ENCODE measurements at places on chromosomes 13 and 19. TPM values are rescaled to one million over a fixed set of nuclear protein-coding genes. Genes with fewer than 3 reads are reported as not detected.

GRCh38 chr19:23116802-23117571, at the start of gene ZNF730:
ZNF730 (plus strand) TSS chr19:23117025; CDS start chr19:23117174, 149 bp downstream.
- peak; percentile 48 for DNase-seq
- H3K27ac ChIP-seq: peak within 1 kb of the TSS; percentile 38
- peaks cover 40% of the 10 kb centered on the region for H3K27me3 ChIP-seq
- H3K4me1 ChIP-seq: peaks cover 9% of the 10 kb centered on the region
- peak within 1 kb of the TSS; percentile 86 for H3K4me3 ChIP-seq

- H3K27me3 ChIP-seq: no peaks in the 10 kb centered on the region
- H3K4me3 ChIP-seq: no peak overlapping the region
- H3K27ac ChIP-seq: no peak overlapping the region
- no peaks in the 10 kb centered on the region for H3K36me3 ChIP-seq
- DNase-seq: no peak
Measured at GRCh38 chr19:49398931-49399330, 10.9 kb downstream of the KASH5 start.

GRCh38 chr19:51311351-51312257, at the start of gene IGLON5:
IGLON5 (plus strand) TSS chr19:51311644; CDS start chr19:51311848, 204 bp downstream.
- no peak for DNase-seq
- H3K36me3 ChIP-seq: no peaks in the 10 kb centered on the region
- H3K27me3 ChIP-seq: peaks cover 64% of the 10 kb centered on the region
- no peak within 1 kb of the TSS for H3K27ac ChIP-seq
- no peaks in the 10 kb centered on the region for H3K4me1 ChIP-seq

GRCh38 chr19:13790354-13790753, 4.9 kb upstream of the ZSWIM4 start:
- H3K27me3 ChIP-seq: no peaks in the 10 kb centered on the region
- H3K4me1 ChIP-seq: peaks cover 25% of the 10 kb centered on the region
- H3K36me3 ChIP-seq: no peaks in the 10 kb centered on the region

DNA sequence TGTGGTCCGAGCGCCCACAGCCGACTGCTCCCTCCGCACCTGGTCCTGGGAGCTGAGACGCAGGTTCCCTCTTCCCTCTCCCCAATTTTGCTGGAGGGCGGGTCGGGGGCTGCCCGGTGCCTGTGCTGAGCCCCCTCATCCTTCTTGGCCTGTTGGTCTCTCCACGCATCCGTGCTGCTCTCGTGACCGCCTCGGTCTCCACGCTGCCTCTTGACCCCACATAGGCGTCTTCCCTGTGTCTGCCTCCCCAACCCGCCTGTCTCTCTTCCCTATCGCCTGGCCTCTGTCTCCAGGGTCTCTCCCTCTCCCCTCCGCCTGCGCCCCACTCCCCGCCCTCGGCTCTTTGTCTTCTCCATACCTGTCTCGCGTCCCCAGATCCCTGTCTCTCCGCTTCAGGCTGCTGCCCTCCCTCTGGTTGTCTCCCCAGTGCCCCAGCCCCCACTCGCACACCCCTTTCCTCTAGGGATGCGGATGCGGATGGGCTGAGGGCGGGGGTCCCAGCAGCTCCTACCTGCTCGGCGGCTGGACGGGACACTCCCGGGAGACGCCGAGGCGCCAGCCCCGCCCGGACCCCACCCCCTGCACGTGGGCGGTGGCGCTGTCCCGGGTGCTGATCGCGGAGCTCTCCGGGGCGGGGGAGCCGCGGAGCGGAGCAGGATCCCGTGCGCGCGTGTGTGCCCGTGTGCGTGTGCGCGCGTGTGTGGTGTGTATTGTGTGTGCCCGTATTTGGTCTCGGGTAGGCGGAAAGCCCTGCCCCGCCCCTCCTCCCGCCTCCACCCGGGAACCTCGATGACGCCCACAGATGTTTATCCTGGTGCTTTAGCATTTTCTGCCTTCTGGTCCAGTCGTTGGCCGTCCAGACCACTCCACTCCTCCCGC, at the start of gene SYT5:
Gene SYT5 (minus strand): TSS at position 684 of the 879 bp plus-strand sequence. CDS start 1,248 bp downstream, outside the sequence.
- DNase-seq: peak; percentile 73
- H3K4me1 ChIP-seq: peaks cover 11% of the 10 kb centered on the region
- H3K27ac ChIP-seq: peak within 1 kb of the TSS; percentile 15
- peaks cover 86% of the 10 kb centered on the region for H3K27me3 ChIP-seq

GRCh38 chr13:84430446-84430845, 548.2 kb upstream of the SLITRK1 start:
- H3K27ac ChIP-seq: no peak overlapping the region
- no peaks in the 10 kb centered on the region for H3K27me3 ChIP-seq
- H3K36me3 ChIP-seq: no peaks in the 10 kb centered on the region
- DNase-seq: no peak

DNA sequence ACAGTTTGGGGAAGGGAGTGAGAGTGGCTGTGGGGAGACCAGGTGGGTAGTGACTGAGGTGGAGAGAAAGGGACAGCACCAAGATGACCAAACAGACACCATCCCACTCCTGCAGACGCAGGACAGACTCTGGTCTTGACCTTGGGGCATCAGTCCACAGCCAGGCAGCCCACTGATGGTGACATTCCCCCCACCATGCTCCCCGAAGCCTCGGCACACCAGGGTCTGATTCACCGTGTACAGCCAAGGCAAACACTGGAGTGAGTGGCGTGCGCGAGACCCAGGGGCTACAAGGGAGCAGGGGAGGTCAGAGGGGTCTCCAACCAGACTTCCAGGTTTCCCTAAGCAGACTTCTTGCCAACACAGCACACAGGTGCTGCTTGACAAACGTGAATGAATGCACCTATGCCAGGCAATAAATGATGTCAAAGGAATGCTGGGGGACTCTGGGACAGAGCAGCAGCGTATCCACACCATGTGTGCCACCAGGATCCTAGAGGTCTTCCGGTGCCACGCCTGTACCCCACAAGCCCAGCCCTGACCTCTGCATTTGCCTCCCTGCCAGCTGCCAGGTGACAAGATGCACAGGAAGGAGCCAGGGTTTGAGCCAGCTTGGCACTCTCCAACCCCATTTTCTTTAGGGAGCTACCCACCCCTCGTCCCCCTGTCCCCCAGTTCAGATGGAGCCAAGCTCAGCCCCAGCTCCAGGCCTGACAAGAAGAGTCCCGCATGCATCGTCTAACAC, 18.5 kb downstream of the RANBP3 start:
- peaks cover 19% of the 10 kb centered on the region for H3K36me3 ChIP-seq
- peak overlapping the region; percentile 50 for H3K27ac ChIP-seq
- H3K4me3 ChIP-seq: no peak overlapping the region
- H3K4me1 ChIP-seq: peaks cover 84% of the 10 kb centered on the region

DNA sequence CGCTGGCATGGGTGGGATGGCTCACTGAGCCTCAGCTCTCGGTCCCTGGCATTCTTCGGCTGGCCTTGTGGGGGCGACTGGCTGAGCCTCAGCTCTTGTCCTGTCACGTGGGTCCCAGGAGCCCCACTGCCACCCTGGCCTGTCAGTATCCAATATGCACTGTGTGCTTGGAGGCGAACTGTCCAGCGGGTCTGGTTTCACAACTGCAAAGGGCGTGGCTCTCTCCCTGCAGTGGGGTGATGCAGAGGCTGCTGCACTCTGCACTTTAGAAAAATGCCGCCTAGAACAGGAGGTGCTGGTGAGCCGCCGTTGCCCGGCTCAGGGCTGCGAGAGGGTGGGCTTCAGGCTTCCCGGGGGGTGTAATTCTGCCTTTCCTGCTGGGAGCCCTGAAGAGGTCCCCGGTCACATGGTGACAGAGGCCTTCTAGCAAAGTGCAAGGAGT, 17.0 kb upstream of the TMEM255B start:
- no peaks in the 10 kb centered on the region for H3K36me3 ChIP-seq
- peaks cover 49% of the 10 kb centered on the region for H3K27me3 ChIP-seq
- no peak overlapping the region for H3K4me3 ChIP-seq
- H3K27ac ChIP-seq: no peak overlapping the region
- peak; percentile 45 for DNase-seq

DNA sequence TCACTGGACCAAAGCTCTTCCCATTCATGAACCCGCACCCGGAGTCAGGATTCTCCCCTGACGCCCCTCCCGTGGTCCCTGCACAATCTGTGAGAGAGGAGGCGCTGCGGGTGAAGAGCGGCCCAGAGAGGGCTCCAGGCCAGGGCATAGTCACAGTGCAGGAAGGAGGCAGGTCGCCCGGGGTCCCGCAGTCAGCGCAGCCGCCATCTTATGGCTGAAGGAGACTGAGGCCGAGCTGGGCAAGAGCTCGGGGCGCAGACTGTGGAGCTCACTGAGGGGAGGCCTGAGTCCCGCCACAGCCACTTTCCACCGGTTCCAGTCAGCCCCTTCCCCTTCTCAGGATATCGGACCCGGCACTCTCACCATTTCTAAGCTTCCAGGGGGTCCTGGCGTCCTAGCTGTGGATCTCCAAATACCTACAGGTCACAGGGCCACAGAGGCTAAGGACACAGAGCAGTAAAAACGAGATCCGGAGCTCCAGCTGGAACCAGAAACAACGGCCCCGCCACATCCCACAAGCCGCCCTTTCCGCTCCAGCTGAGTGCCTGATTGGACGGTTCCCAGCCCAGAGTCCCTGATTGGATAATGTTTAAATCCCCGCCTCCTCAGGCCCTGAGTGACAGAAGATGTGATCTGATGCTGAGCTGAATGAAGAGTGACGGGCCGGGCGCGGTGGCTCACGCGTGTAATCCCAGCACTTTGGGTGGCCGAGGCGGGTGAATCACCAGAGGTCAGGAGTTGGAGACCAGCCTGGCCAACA, at the start of gene ZNF99:
Gene ZNF99 (minus strand): TSS at position 501 of the 760 bp plus-strand sequence. CDS start 135 bp downstream, at position 366.
- no peak for DNase-seq
- H3K27me3 ChIP-seq: peaks cover 14% of the 10 kb centered on the region
- H3K27ac ChIP-seq: no peak within 1 kb of the TSS
- H3K4me3 ChIP-seq: no peak within 1 kb of the TSS

GRCh38 chr13:106331116-106331515, 204.3 kb downstream of the EFNB2 start:
- no peak overlapping the region for H3K4me3 ChIP-seq
- no peak overlapping the region for H3K27ac ChIP-seq
- DNase-seq: no peak
- peaks cover 11% of the 10 kb centered on the region for H3K27me3 ChIP-seq
- no peaks in the 10 kb centered on the region for H3K4me1 ChIP-seq

- no peak overlapping the region for H3K4me3 ChIP-seq
- H3K36me3 ChIP-seq: no peaks in the 10 kb centered on the region
- no peaks in the 10 kb centered on the region for H3K27me3 ChIP-seq
- peaks cover 13% of the 10 kb centered on the region for H3K4me1 ChIP-seq
- no peak overlapping the region for H3K27ac ChIP-seq
Measured at GRCh38 chr19:41813911-41814310, 17.5 kb downstream of the CEACAM3 start.

- H3K4me1 ChIP-seq: peaks cover 18% of the 10 kb centered on the region
- no peak overlapping the region for H3K4me3 ChIP-seq
- peak overlapping the region; percentile 81 for H3K27ac ChIP-seq
- DNase-seq: no peak
- H3K36me3 ChIP-seq: peaks cover 14% of the 10 kb centered on the region
Measured at GRCh38 chr13:49540552-49540951, 44.8 kb downstream of the PHF11 start.

- H3K27ac ChIP-seq: no peak overlapping the region
- no peaks in the 10 kb centered on the region for H3K27me3 ChIP-seq
- DNase-seq: no peak
- peaks cover 15% of the 10 kb centered on the region for H3K36me3 ChIP-seq
- peaks cover 13% of the 10 kb centered on the region for H3K4me1 ChIP-seq
- H3K4me3 ChIP-seq: no peak overlapping the region
Measured at GRCh38 chr13:28297341-28297740, 159.0 kb downstream of the PAN3 start.

DNA sequence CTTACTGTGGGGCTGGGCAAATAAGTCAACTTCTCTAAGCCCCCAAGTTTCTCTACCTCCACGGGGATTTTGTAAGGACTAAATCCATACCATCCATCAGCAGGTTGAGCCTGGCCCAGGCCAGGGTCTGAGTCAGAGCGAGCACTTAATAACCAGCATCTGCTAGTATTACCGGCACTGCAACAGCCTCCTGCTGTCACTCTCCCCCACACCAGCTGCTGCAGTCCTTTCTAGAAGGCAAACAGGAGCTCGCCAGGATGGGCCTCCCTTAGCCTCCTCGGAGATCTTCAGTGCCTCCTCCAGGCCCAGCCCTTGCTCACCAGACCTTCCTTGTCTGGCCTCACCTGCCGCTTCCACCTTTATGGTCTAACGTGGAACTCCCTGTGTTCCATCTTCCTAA, 3.2 kb downstream of the NAPA start:
- DNase-seq: no peak
- no peak overlapping the region for H3K4me3 ChIP-seq
- no peaks in the 10 kb centered on the region for H3K36me3 ChIP-seq
- no peak overlapping the region for H3K27ac ChIP-seq
- H3K27me3 ChIP-seq: no peaks in the 10 kb centered on the region

DNA sequence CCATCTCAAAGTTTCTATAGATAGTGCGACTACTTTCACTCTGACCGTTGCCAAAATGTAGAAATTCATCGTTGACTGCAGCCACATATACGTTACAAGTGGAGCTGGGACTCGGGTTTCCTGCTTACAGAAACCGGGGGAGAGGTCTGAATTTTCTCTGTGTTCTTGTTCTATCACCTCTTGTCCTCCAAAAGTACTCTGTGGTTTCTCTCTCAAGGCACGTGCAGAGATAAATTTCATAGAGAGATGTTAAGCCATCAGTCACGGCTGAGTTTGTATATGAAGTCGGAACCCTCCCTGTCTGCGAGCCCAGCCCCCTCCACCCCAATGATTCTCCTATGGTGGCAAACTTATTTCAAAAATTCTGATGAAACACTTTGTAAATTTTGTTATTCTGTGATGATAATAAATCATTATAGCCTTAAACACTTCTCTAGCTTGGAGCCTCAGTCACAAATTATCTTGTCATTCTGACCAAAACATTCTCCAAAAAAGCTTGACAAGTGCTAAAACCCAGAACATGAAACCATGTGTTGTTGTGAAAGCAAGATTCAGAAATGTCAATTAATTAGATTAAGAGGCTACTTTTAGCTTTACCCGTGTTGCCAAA, 87.5 kb downstream of the TSHZ3 start:
- H3K4me1 ChIP-seq: peaks cover 5% of the 10 kb centered on the region
- no peak overlapping the region for H3K27ac ChIP-seq
- no peak for DNase-seq
- peaks cover 27% of the 10 kb centered on the region for H3K27me3 ChIP-seq
- H3K4me3 ChIP-seq: no peak overlapping the region

- DNase-seq: no peak
- H3K27ac ChIP-seq: peak overlapping the region; percentile 62
- no peaks in the 10 kb centered on the region for H3K27me3 ChIP-seq
- H3K36me3 ChIP-seq: peaks cover 38% of the 10 kb centered on the region
Measured at GRCh38 chr13:48266150-48266549, 33.1 kb downstream of the ITM2B start.

- peaks cover 9% of the 10 kb centered on the region for H3K36me3 ChIP-seq
- H3K27me3 ChIP-seq: no peaks in the 10 kb centered on the region
- peak overlapping the region; percentile 96 for H3K4me3 ChIP-seq
- peak overlapping the region; percentile 98 for H3K27ac ChIP-seq
- H3K4me1 ChIP-seq: peaks cover 23% of the 10 kb centered on the region
Measured at GRCh38 chr19:10603873-10604459, 16.9 kb upstream of the AP1M2 start.

The DAND5 gene
- total RNA-seq: not detected

The CERS4 gene
- total RNA-seq: 12.8 TPM

The VSIG10L gene
- 1.3 TPM for total RNA-seq

The TINCR gene
- total RNA-seq: 0.34 TPM

The COX7A1 gene
- total RNA-seq: not detected

The ZNF841 gene
- total RNA-seq: 16.4 TPM

The CYP2S1 gene
- total RNA-seq: 0.32 TPM
